Mononuclear cell (primary cell): ENCODE measurements at places on chromosomes 6 and 20. TPM values are rescaled to one million over a fixed set of nuclear protein-coding genes. Genes with fewer than 3 reads are reported as not detected.

Gene VSX1
- total RNA-seq: not detected

Gene RSPH3
- total RNA-seq: 1.3 TPM

Gene OR2H2
- under 0.01 TPM for total RNA-seq

Gene MOG
- not detected for total RNA-seq

Gene MAN1A1
- total RNA-seq: 33.4 TPM

Gene DZANK1
- 0.84 TPM for total RNA-seq

Gene ZNF133
- total RNA-seq: 1.5 TPM

Gene PPIL6
- total RNA-seq: 1.9 TPM

Gene OTOR
- not detected for total RNA-seq

Gene THBS2
- total RNA-seq: under 0.01 TPM

Gene HNF4A
- total RNA-seq: not detected

Gene SPAG4
- 5.9 TPM for total RNA-seq

Gene SRMS
- total RNA-seq: not detected

Gene NNAT
- total RNA-seq: not detected

Gene TCP11
- not detected for total RNA-seq

Gene TMEM14B
- total RNA-seq: 28.9 TPM

Gene C6orf163
- 2.0 TPM for total RNA-seq

Gene BPIFA1
- not detected for total RNA-seq

Gene HLA-DMA
- 89.0 TPM for total RNA-seq

Gene PSMB9
- 18.7 TPM for total RNA-seq

Gene CFAP61
- not detected for total RNA-seq

Gene PBOV1
- total RNA-seq: not detected

Gene RFX6
- total RNA-seq: not detected

Gene ZSCAN12
- 4.6 TPM for total RNA-seq
